ENCODE measurements at places on chromosomes 5 and 9.

DNA sequence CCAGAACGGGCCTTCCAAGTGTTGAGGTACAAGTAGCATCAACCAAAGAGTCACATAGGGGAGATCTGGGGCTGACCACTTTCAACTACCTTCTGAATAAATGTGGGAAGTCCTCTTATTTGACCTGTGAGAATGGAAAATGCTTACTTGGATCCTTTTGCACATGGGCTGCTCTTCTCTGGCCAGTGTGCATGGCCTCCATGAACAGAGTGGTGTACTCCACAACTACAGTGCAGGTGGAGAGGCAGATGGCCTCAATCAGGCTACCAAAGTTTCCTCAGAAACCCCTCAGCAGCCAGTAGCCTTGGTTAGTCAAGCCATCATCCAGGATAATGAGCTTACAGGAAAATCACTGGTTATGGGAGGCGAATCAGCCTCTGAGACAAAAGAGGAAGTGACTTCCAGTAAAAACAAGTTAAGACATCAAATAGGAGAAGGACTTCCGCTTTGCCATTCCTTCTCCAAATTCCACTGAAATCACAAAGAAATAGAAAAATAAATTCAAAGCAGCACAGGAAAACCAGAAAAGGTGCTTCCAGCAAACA lies 18.3 kb upstream of the FCHO2 start:
- DNase-seq, result no peak

GRCh38 chr5:128644863-128645262 lies 106.8 kb upstream of the FBN2 start:
- no peak for DNase-seq

GRCh38 chr9:16121601-16122286 lies 568.9 kb downstream of the CCDC171 start:
- no peak for DNase-seq

- no peak for DNase-seq
These were observed 1.2 kb downstream of the TEX10 start for GRCh38 chr9:100351508-100351907.

DNA sequence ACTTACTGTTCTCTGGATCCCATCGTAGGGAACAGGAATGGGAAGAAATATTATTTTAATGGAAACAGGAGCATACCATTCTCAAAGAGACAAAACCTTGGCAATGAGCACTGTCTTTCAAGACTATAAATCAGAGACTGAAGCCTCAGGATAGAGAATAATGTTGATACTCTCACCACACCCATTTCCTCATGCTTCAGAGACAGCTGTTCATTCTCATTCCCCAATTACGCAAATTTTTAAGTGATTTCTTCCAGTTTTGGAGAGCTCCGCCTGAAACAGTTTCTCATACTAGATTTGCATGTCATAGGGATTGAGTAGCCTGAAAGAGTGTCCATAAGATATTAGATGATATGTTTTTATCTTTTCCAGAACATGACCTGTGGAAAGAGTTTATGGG lies 290.5 kb upstream of the RASA1 start:
- no peak for DNase-seq

DNA sequence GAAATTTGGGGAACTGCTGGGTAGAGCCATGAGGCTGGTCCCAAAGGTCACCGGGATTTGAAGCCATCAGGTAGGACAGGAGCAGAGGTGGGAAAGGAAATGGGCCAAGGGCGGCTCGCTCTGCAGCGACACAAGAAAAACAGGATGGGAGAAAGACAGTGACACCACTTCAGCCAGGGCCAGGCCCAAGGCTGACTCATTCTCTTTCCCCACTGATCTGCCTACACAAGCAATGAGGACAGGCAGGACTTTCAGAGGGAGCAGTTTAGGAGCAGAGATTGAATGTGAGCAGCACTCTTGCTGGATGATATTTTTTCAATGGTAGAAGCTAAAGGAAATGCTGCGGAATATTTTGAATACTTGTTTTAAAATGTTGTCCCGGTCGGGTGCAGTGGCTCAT lies 3.5 kb downstream of the RUFY1 start:
- no peak for DNase-seq

DNA sequence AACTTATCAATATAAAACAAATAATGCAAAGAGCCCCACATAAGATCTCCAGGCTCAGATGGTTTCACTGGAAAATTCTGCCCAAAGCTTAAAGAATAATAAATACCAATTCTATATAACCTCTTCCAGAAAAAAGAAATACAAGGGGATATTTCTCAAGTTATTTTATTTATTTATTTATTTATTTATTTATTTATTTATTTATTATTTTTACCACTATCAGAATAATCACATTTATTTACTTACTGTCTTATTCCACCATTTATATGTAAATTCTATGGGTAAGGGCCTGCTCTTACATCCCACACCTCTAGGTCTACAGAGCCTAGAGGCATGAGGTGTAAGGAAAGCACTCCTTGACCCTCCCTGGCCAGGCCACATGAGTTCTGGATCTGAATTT lies 91.1 kb downstream of the ANKRD18A start:
- no peak for DNase-seq

DNA sequence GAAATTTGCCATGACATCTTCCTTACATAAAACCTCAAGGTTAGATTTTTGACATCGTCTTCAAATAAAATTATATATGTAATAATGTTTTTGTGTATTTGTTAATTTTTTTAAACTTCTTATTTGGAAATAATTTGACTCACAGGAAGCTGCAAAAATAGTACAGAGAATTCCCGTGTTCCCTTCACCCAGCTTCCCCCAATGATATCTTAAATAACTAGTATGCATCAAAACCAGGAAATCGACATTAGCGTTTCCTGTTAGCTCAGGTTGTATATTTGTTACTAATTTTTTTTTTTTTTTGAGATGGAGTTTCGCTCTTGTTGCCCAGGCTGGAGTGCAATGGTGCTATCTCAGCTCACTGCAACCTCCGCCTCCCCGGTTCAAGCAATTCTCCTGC lies 86.3 kb upstream of the SPRY4 start:
- DNase-seq, result no peak

DNA sequence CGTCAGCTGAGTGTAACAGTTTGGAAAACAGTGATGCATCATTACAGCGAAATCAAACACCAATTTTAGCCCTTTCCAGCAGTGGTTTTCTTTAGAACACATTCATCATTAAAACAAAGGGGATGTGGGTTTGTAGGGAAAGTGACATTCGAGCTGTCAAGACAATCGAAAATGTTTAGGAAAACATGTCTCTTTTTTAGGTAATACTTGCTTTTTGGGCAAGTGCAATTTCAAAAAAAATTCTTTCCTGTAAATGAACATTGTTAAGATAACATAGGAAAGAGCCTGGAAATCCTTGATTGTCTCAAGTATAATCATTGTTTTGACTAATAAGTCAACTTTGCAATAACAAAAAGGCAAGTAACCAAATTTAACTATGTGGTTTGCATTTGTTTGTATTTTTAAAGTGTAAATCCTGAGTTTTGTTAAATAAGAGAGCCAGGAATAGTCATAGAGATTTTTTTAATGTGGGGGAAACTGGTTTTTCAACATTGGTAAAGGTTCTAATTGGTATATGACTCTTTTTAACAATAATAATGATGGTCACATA lies 182.5 kb downstream of the TTLL11 start:
- no peak for DNase-seq

- no peak for DNase-seq
These were observed 154.2 kb downstream of the MPDZ start for GRCh38 chr9:13125261-13125660.

- DNase-seq, result no peak
These were observed 78.3 kb upstream of the HSPA9 start for GRCh38 chr5:138653502-138653901.

DNA sequence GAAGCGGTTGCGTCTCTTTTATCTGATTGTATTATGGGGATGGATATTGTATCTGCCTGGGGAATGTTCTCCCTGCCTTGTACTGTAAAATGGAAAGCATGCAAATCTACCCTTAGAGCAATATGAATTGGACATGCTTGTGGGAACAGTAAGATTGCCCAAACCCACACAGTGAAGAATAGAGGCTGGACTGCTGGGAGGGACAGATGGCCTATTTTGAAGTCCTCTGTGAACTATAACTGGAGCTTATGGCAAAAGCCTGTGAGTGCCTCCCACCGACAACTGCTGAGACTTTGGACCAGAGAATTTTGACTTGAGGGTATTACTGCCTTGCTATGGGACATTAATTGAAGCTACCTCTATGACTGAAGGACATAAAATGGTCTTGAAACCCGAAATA lies 168.9 kb downstream of the ERCC6L2 start:
- no peak for DNase-seq

DNA sequence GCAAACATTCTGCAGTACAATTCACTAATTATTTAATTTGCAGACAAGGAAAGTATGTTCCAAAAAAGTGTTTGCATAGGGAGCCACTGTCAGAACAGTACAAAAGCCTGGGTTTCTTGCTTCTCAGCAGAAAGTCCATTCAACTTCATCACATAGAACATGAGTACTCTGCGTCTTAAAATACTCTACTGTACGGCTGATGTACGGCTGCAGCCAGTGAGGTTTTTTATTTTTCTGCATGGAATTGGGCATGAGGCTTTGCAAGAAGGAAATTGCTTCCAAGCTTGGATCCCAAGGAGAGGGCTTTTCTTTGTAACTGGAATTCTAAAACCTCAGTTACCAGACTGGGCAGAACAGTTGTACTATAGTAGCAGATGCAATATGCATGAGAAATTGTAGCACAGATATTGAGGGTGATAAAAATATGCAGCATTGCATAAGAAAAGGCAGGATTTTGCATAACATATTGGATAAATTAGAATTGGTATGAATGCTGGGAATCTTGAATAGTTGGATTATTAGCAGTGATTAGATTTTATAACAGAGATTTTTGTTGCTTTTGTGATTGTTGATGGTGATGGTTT lies 178.1 kb upstream of the CDH9 start:
- DNase-seq, result no peak

- DNase-seq, result no peak
These were observed 185.0 kb downstream of the NR2F1-AS1 start for GRCh38 chr5:93395971-93396379.

GRCh38 chr9:128116104-128117083 lies 11.1 kb downstream of the PTGES2 start:
- DNase-seq, result no peak

DNA sequence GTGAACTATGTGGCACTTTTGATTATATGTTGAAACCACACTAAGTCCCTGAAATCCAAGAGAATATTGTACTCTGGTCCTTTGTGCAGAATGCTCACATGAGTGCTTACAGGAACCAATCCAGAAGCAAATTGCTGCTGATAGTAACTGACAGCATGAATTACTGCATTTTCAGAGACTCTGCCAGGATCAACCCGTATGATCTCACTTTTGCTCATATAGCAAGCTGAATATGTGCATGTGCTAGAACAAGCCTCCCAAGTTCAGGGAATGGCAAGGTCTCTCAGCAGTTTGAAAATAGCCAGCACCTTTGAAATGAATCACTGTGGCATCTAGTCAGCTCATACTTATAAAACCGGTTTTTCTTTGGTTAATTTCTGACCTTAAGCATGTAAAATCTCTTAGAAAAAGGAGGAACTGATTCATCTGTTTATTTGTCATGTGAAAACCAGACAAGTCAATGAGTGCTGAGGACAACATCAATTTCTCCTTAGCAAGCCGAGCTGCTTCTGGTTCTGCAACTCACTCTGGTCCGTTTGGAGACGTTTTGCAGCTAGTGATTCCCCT lies 215.7 kb upstream of the ELL2 start:
- no peak for DNase-seq

DNA sequence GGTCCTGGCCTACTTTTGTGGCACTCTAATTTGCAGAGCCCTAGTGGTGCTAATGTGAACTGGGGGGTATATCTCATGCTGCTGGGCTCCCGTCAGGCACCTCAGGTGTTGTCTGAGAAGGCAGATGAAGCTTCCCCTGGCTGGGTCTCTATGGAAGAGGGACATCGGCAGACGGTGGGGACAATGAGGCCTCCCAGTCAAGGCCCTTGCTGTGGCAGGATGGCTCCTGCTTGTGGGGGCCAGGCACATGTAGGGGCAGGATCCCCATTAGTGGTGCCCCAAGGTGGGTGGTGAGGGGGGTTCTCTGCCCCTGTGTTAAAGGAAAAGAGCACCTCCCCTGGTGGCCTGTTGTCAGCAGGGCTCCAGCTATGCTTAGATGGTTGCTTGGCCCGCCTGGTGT lies 192.8 kb upstream of the S1PR3 start:
- DNase-seq, result no peak

- DNase-seq, result no peak
These were observed 46.9 kb downstream of the FOXB2 start for GRCh38 chr9:77066388-77066787.

DNA sequence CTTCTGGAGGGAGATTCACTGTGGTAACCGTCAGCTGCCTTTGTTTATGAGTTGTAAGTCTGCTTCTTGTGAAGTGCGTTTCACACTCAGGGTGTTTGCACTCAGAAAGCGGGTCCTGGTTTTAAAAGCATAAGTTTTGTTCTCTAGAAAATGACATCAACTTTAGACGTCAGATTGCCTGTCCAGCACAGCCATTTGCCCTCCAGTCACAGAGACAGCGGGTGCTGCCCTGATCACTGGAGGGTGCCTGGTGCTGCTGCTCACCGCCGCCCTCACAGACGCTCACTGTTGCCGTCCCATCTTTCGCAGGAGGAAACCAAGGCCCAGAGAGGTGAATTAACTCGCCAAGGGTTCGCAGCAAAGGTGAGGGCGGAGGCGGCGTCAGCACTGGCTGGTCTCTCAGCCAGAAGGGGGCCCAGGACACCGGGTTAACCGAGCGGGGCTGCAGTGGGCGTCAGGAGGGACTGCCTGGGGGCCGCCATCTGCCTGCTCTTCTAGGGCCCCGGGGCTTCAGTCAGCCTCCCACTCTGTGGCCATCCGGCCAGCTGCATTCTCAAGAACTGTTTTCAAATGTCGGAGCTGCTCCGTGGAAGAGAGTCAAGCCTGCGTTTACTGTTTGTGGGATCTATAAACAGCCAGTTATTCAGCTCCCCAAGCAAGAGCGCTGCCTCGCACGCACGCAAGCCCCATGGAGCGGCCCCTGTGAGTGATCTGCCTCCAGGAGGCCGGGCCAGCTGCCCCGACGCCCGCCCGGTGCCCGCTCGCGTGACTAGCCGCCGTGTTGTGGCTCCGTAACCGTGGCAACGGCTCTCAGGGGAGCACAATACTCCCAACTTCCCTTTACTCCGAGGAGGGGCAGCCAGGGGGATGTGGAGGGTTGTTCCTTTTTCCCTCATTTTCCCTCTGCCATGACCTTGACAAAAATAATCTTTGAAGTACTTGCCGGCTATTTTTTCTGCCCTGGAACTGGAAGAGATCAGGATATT lies 43.4 kb upstream of the EXOC3 start:
- DNase-seq, result no peak

GRCh38 chr5:160118349-160119141 lies 705 bp downstream of the PWWP2A start:
- DNase-seq, result peak; percentile 51

Measured in central memory CD4-positive, alpha-beta T cell (primary cell).